Thymus (tissue), 14 donors: ENCODE measurements at places on chromosomes 7 and 10. TPM values are rescaled to one million over a fixed set of nuclear protein-coding genes. Genes with fewer than 3 reads are reported as not detected.

Gene PAPSS2
- total RNA-seq, result 2.5 TPM

Gene ZWINT
- 72.5 TPM for total RNA-seq

Gene TSPAN12
- 3.5 TPM for total RNA-seq

Gene UBE2H
- total RNA-seq, result 23.2 TPM
